Cortex of kidney (tissue), 1 donor: ENCODE measurements at places on chromosomes 6 and 20.
A peak's percentile ranks its signal among the peaks of the same experiment; 100 is the strongest.

DNA sequence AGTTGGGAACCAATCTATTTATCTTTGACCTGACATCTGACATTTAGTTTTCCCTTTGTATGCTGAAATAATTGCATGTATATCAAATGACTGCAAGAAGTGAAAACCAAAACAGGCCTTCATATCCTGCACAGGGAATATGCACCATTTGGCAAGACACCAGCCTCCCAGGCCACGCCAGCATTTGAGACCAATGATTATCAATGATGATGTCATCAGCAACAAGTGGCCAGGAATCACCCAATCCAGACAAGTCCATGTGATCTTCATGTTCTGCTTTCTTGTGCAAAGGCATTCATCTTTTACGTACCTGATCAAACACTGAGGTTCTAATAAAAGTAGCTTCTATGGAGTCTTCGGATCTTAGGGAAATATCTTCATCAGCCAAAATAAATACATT is 107.4 kb upstream of the TENT5A start:
- DNase-seq, result no peak

DNA sequence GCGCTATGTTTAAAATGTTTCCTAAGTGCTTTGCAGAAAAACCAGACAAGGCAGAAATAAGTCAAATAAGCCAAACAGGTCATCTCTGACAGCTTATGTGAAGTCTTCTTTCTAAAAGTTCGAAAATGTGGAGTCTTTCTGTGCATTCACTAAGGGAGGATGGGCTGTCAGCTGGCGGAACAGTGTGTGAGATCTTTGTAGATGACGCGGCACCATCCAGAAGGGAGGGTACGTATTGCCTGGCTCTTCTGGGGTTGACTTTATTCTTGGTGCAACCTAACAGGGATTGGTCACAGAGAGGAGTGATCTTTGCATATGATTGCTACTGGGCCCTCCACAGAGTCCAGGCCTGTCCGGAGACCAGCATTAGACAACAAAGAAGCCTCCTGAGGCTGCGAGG is 114.5 kb upstream of the EDN1 start:
- DNase-seq, result no peak

DNA sequence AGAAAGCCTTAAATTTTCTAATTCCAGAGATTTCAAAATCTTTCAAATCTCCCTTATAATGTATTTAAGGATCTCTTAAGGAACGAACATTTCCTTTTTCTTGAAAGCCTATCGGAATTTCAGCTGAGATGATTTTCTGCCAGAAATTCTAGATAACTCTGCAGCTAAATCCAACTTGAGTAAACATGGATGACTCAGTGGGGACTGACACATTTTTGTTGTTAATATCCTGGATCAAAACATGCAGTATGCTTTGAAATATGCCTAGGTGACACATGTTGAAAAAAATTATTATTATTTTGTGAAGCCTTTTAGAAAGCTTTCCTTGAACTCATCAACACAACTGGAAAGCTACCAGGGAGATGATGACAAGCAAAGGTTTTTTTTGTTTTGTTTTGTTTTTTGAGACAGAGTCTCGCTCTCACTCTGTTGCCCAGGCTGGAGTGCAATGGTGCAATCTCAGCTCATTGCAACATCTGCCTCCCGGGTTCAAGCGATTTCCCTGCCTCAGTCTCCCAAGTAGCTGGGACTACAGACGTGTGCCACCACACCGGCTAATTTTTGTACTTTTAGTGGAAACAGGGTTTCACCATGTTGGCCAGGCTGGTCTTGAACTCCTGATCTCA is 140.1 kb upstream of the SNX9 start:
- no peak for DNase-seq

DNA sequence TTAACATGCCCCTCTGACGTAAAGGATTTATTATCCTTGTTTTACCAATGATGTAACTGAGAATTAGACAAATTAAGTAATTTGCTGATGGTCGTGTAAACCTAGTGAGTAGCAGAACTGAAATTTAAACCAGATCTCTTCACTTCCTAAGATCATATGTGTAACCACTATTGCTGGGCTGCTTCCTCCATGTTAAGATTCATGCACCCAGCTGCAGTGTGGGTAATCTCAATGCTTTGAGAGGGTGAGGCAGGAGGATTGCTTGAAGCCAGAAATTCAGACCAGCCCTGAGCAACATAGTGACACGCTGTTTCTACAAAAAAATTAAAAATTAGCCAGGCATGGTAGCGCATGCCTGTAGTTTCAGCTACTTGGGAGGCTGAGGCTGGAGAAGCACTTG is 97.9 kb downstream of the L3MBTL3 start:
- no peak for DNase-seq

- DNase-seq, result no peak
Measured at GRCh38 chr6:10184371-10185227, 230.3 kb downstream of the TFAP2A start.

DNA sequence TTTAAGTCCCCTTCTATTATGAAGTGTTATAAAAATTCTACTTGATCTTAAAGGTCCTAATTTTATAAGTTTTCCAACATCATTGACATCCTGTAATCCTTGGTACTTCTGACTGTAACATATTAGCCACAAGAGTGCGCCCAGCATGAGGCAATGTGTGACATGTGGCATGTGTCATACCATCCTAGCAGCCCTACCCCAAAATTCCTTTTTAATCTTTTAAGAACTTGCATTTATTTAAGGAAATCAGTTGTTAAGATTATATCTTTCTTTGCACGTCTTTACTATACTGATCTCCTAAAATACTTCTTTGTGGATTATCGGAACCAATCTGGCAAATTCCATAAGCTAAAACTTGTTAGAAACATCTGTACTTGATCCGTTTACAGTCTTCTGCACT is 167.1 kb upstream of the SLC24A3 start:
- no peak for DNase-seq

- DNase-seq, result no peak
Measured at GRCh38 chr20:4513720-4514119, 208.0 kb upstream of the PRND start.

- no peak for DNase-seq
Measured at GRCh38 chr6:6696867-6697531, 108.5 kb downstream of the LY86 start.

DNA sequence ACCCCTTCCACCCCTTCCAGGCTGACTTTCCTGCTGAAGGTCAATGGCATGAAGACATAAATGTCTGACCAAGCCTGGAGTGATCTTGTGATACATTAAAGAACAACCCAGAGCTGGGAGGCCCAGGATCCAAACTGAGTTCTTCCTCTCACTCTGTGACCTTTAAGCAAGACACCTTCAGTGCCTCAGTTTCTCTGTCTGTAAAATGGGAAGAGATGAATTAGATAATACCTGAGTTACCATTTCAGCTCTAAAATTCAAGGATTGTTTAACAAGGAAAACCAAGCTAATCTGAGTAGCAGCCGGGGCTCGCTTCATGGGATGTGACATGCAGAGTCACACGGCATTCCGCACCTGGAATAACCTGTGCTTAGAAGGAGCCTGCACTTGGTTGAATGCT is 7.0 kb upstream of the NFATC2 start:
- no peak for DNase-seq

DNA sequence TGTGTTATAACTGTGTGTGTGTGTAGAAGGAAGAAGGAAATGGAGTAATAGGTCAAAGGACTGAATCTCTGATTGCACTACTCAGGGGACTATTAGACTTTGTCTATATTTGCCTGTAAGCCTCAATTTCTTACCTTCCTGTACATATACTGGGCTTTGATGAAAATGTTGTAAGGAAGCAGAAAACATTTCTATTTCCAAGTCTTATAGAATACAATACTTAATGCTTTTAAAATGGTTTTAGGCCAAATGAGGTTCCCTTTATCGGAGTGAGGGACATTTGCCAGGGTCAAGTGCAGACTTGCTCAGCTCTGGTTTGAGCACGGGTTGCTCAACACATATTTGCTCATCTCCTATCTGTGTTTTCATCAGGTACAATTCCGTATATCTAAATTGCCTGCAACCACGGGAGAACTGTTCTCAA is 28.3 kb downstream of the MEP1A start:
- no peak for DNase-seq

GRCh38 chr20:48333707-48334106 is 494.1 kb downstream of the PREX1 start:
- no peak for DNase-seq

DNA sequence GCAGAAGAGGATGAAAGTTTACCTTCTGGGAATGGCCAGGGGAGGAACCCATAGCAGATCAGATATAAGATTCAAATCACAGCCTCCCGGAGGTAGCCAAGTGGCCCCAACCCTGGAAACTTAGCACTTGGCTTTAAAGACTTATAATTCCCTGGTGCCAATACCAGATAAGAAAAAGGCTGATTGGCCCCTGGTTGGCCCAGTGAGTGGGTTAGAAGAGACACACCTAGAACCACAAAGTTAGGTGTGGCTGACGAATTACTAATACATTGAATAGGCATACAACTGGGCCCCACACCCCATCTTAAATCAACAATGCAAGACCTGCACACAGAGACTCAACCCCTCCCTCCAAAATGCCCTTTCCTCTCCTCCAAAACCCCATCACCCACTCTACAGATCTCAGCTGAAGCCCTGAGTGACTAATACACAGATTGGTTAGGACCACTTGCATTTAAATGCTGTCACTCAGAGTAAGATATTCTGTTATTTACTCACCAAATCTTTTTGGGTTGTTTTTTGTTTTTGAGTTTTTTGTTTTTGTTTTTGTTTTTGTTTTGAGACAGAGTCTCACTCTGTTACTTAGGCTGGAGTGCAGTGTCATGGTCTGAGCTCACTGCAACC is 315.4 kb upstream of the JARID2 start:
- DNase-seq, result no peak

GRCh38 chr20:39222101-39222500 is 260.0 kb downstream of the DHX35 start:
- DNase-seq, result no peak

GRCh38 chr6:22808466-22808865 is 239.1 kb downstream of the HDGFL1 start:
- no peak for DNase-seq

DNA sequence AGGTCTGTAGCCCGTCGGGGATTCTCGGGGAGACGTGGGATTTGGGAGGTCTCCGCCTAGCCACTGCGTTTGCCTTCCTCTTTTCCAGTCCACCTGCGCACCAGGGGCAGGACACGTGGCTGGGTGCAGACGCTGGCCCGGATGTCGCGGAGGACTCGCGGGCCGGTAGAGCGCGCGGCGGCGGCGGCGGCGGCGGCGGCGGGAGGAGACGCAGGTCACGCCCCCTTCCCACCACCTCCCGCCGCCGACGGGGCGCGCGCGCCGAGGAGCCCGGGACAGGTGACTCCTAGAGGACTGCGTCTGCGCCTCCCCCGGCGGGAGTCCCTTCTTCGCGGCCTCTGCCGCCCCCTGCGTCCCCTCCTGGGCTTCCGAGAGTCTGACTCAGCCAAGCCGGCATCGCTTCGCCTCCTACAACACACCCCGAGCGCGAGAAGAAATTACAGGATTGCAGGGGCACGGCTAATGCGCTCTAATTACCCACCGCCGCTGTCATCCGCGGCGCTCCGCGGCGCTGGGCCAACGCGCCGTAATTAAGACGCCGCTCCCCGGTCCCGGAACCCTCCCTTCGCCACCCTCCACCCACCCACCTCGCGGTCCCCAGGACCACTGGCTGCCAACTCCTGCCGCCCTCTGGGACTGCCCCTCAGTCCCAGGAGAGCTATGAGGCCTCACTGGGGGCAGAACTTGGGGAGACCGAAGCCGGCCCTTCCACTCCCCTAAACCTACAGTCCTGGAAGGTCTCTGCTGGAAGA is 124.5 kb downstream of the MRPL14 start:
- DNase-seq, result no peak

DNA sequence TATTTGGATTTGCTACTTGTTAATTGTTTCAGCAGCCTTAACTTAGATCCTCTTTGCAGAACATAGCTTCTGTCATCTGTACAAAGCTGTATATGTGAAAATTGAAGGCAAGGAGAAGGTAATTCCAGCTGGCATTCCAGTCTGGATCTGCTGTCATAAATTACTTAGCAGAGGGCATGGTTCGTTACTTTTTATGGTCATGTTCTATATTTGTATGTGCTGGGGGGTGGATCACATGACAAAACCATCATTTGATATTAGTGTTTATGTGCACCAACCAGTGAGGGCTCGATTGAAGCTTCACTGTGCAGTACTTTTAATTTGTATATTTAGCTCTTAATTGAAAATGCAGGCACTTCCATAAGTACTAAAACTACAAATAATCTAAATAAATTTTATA is 80.2 kb downstream of the CAP2 start:
- no peak for DNase-seq

- DNase-seq, result no peak
Measured at GRCh38 chr6:137259349-137259748, 40.2 kb upstream of the IFNGR1 start.

- peak; percentile 25 for DNase-seq
Measured at GRCh38 chr20:20712004-20712473, 405 bp downstream of the RALGAPA2 start.

DNA sequence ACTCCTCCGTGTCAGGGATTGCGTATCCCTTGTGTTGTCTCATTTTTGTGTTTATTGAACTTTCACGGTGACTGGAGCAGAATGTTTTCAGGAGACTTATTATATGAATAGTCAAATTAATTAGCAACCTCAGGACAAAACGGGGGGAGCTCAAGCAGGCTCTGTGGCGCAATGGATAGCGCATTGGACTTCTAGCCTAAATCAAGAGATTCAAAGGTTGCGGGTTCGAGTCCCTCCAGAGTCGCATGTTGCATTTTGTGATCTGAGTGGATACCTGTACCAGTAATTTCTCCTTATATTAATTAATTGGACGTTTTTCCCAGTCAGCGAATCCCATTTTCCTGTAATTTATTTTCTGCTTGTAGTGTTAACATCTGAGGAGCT is 89.1 kb upstream of the ZNF184 start:
- no peak for DNase-seq

DNA sequence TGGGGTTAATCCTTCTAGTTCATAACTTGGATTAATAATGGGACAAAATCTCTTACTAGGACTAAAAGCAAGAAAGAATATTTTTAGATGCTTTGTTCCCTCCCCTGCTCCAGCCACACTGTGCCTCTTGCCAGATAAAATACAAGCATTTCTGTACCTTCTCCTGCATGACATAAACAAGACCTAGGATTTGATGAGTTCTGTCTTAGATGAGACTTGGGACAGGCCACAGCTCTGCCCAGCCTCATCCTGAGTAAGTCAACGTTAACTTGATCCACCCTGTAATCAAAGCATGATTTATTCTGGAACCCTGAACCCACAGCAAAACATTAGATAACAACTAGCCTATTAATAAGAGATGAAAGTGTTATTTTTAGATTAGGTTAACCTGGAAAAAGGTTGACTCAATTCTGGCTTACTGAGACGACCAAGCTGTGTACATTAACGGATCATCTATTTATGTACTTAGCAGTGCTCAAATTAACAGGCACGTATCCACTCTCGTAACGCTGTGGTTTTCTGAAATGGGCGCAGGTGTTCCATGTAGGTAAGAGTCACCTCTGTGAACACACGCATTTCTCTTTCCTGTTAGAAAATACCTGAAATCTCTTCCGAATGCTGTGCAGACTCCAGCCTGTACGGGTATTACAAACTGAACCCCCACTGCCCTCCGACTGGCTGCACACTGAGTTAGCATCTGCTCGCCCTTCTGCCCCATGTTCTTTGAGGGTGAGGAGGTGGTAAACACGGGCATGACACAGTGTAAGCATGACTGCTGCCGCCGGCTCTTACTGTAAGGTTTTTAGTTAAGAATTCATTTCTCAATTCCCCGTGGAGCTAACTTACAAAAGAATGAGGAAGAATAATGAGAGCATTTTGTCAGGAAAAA is 132.1 kb upstream of the FOXQ1 start:
- no peak for DNase-seq

GRCh38 chr6:21381331-21381963 is 212.1 kb upstream of the SOX4 start:
- no peak for DNase-seq
